Peyer's patch (tissue), 4 donors: ENCODE measurements at places on chromosomes 16 and 17. TPM values are rescaled to one million over a fixed set of nuclear protein-coding genes. Genes with fewer than 3 reads are reported as not detected.

NSRP1 gene
- 134 TPM for total RNA-seq

RNU2-1 gene
- total RNA-seq = not detected

SLFN12L gene
- total RNA-seq = 17.3 TPM

CLDN7 gene
- 80.0 TPM for total RNA-seq

ADORA2B gene
- total RNA-seq = 9.9 TPM

KRTAP4-1 gene
- total RNA-seq = not detected

DNA sequence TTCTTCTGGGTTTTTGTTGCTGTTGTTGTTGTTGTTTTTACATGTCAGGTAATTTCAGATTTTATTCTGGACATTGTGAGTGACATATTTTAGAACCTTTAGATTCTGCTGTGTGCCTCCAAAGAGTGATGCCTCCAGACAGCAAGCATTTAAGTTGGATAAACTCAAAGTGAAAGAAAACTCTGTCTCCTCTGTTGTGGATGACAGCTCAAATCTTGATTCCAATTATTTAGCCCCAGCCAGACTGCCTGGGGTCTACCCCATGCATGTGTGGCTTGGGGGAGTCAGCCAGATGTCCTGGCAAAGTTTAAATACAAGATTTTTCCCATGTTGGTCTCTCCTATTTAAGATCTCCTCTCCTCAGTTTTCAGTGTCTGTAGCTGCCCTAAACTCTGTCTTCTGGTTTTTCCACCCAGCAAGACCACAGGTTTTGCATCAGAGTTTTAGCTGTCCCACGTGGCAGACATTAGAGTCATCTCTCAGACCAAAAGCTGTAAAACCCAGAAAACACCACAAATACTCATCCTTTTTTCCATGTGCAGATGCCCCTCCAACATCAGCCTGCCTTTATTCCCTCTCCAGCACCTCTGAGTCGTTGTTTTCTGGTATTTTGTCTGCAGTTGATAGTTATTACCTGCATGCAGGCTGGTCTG, 19.4 kb upstream of the ZNF469 start:
- no peak for DNase-seq

DNA sequence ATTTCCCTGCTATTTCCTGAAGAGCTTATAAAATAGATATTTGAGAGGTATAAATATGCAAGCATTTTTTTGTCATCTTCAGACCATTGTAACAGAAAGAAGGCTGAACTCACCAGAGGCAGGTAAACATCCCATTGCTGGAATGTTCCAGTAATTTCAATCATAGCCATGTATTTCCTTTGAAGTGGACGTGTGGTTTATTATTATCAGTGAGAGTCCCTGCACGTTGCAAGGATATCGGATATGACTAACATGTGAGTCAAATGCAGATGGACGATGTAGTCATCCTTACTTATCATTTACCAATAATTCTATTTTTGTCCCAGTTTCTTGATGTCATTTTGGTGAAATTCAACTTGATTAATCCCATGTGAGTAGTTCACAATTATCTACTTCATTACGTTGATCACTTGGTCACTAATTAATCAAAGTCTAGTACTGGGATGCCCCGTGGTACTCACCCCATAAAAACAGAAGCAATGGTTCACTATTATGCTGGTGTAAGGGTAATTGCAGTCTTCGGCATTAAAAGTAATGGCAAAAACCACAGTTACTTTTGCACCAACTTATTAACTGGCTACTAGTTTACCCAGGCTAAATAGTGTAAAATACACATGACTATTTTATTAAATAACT, 89.5 kb downstream of the VAT1L start:
- no peak for DNase-seq

GRCh38 chr16:17134586-17134985, 336.2 kb downstream of the XYLT1 start:
- peak; percentile 39 for DNase-seq

DNA sequence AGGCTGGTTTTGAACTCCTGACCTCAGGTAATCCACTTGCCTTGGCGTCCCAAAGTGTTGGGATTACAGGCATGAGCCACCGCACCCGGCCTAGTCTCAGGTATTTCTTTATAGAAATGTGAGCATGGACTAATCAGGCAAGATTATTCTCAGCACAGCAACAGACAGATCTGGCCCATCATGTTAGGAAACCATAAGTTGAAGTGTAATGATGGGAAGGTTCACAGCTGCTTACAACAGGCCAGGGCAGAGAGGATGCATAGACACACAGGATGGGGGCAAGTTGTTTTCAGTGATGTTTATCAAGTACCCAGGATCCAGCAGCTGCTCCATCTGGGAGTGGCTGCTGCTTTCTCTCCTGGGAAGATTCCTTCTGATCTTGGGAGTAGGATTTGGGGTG, 16.6 kb upstream of the NOS2 start:
- DNase-seq = no peak

GRCh38 chr17:80498242-80498919, 22.0 kb upstream of the NPTX1 start:
- DNase-seq = no peak

GRCh38 chr16:57278494-57278893, 6.0 kb downstream of the PLLP start:
- no peak for DNase-seq

DNA sequence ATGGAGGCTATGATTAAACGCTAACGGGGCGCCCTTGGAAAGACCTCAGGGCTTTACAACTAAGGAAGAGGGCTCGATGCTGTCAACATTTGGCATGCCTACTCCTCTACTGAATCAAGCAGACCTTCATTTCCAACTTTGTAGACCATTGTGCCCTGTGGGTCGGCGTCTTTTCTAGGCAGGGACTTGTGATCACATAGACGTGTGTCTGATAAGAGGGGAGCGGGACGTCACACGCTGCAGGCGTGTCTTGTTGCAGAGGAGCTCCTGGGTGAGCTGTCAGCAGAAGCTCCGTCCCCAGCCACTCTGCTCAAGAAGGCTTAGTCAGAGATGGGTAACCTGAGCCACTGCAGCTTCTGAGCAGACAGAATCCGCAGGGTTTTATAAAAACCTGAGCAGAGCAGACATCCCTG, 2.8 kb downstream of the MAPK8IP3 start:
- no peak for DNase-seq

DNA sequence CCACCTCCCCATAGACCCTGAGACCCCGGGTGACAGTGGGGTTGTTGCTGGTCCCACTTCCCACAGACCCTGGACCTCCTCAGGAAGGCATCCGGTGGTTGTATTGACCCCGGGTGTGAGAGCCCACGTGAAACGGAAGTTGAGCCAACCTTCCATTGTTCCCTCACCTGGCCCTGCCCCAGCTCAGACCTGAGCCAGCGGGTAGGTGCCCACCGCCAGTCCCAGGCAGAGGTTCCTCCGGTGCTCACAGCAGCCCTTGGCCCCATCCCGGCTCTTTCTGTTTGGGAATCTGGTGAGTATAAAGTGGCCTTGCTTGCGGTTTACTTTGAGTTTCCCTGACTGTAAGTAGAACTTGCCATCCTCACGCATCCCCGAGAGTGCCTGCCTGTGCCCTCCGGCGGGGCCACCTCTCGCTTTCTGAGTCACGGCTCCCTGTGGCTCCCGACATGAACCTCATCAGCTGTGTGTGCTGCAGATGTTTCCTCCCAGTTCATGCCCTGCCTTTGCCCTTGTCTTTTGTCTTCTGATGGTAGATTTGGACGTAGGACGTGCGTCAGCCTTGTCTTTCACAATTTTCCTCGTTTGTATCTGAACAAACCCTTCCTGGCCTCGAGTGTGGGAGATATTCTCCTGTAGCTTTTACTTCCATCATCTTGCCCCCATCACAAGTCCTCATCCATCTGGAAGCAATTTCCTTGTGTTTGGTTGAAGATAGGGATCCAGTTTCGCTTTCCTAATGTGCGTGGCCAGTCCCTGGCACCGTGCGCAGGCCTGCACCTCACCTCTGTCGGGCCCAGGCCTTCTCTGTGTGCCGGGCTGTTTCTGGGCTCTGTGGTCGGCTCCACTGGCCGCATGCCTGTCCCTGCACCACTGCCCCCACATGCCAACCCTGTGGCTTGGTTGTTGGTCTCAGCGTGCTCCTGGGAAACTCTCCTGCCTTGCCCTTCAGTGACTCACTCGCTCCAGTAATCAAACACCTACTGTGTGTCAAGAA, 76.0 kb downstream of the METRNL start:
- DNase-seq = no peak

DNA sequence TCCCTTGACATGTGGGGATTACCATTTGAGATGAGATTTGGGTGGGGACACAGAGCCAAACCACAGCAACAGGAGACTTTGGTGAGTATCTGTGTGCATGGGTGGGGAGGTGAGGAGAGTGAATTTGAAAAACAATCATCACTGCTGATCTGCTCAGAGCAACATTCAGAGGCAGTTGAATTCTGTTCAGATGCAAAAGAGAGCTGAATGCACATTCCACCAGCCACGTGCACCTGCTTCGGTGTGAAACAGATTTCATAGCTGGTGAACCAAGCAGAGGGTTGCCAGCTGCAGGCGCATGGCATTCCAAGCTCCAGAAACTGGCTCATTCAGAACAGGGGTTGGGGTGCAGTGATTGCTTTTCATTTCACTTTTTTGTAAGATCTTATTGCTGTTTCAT, 233.1 kb upstream of the FOXF1 start:
- no peak for DNase-seq

- DNase-seq = no peak
Observed at GRCh38 chr17:4520060-4520893, 21.6 kb downstream of the SPNS2 start.

DNA sequence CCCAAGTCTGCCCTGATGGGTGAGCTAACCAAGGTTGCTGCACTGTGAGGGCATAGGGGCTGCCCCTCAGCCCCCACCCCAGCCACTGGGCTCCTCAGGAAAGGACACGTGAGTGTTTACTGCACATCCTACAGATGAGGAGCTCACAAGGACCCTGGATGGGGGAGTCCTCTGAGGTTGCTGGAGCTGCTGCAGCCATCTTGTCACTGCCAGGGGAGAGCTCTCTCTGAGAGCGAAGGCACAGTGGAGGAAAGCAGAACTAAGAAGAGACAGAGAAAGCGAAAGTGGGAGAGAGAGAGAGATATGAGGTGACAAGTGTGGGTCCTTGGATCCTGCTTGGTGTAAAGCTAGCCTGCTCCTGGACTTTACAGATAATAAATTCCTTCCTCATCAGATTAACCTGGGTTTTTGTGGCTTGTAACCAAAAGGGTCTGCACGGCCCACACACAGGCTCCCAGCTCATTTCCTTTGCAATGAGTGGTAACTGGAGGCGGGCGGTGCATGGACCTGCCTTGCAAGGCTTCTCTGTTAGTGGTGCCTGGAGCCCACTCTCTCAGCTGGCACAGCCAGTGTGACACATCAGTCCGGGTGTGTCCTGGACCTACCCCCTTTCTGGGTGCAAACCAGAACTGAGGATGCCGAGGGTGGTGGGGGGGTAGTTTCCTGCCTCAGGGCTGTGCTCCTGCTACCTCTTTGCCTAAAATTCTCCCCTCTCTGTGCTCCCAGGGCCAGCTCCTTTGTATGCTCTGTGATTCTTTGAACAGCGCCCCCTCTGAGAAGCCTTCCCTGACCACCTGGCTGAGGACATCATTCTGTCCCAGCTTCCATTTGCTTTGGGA, 14.2 kb downstream of the SNX20 start:
- no peak for DNase-seq

- DNase-seq = no peak
Observed at GRCh38 chr17:42518046-42518754, 17.8 kb upstream of the NAGLU start.

DNA sequence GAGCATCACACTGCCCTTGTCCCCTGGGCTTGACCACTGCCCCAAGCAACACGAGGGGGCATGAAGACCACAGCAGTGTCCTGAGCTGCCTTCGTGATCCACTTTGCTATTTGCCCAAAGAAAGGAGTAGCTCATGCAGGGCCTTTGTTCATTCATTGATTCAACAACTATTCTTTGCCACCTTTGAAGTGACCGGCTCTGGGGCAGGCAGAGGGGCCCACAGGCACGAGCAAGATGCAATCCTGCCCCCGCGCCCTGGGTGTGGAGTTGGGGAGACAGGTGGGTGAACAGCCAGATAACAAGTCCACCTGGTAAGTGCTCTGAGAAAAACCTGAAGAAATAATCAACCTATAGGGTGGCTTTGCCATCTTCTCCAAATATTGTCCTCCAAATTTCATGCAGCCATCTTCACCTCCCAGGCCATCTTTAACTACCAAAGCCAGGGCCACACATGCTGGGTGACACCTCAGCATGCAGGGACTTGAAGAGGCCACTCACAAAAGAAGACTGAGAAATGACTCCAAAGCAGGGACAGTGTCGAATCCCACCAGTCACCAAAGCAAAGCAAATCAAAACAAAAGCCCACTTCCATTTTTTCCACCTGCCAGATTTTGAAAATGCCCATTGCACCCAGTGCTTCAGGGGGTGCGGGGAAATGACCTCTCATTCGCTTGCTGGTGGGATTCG, 18.2 kb upstream of the RBFOX3 start:
- no peak for DNase-seq

DNA sequence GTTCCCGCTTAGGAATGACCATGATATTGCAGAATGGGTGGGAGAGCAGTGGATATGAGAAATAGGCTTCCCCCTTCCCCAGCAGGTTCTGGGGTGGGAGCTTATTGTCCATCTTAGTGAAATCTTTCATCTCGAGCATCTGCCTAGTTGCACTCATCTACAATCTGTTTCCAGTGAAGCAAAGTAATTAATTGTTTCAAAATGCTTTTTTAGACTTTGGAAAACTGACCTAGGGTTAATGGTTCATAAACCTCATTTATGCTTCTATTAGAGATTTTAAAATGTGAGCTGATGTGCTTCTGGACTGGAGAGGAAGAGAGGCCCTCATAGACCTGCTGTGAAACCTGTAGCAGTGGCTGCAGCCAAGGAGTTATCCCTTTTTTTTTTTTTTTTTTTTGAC, 247.7 kb upstream of the XYLT1 start:
- no peak for DNase-seq

- peak; percentile 53 for DNase-seq
Observed at GRCh38 chr17:69501591-69502468, 87.3 kb downstream of the MAP2K6 start.

GRCh38 chr17:64180089-64181073, 50.4 kb upstream of the ERN1 start:
- no peak for DNase-seq

GRCh38 chr17:40535438-40535837, 29.8 kb downstream of the CCR7 start:
- no peak for DNase-seq

DNA sequence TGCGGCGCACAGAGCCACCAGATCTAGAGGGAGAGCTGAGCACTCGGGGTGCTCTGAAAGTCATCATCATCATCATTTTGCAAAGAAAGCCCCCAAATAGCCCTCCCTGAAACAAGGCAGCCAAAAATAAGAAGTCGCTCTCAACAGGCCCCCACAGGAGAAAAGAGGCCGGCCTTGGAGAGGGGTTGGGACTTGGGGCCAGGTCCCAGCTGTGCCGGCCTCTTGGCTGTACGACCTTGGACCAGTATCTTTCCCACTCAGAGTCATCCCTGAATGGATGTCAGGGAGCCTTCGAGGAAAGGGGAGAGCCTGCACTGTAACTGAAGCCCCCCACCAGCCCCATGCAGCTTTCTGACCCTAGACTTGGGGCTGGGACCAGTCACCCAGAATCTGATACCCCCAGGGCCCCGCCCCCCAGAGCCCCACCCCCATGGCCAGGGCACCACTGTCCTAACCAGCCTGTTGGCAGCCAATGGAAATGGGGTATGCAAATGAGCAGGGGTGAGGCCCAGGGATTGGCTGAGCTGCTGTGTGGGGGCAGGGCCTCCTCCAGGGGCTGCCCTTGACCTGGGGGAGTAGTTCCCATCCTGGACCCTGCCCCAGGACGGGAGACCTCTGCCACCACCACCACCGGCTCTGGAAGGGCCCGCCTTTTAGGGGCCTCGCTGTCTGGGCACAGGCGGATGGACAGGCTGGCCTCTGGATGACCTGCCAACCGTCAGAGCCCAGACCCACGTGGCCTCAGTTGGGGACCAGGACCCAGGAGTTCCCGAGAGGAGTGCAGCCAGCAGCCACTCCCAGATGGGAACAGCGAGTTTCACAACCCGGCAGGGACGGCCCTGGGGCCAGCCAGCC, 15.4 kb downstream of the ZFPM1 start:
- no peak for DNase-seq
